ENCODE measurements at places on chromosomes 5 and 9.

GRCh38 chr9:1096155-1096964 lies 46.2 kb downstream of the DMRT2 start:
- no peak for DNase-seq

- DNase-seq: no peak
These were observed 316.1 kb downstream of the IRX1 start for GRCh38 chr5:3911773-3912172.

DNA sequence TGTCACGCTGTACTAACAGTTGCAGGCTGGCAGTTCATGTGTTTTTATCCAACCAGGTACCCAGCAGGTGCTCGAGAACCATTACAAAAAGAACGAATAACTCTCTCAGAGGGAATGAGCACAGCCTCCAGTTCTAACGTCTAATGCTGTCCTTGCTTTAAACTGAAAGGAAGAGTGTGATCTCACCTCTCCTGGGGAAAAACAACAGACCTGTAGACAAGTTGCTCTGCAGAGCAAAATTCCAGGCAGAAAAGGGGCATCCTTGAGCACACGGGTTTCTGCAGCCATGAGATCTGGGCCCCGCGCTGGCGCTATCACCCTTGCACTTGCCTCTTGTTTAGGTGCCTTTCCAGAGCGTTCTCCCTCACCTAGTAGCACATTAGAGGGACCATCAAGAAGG lies 92.5 kb upstream of the DNAH5 start:
- no peak for DNase-seq

- no peak for DNase-seq
These were observed 58.7 kb downstream of the PRDM6 start for GRCh38 chr5:123147741-123148140.

- no peak for DNase-seq
These were observed 9.8 kb downstream of the IRX1 start for GRCh38 chr5:3605298-3606010.

- no peak for DNase-seq
These were observed 59.0 kb downstream of the MAP1B start for GRCh38 chr5:72166070-72166979.

- DNase-seq: no peak
These were observed 35.1 kb upstream of the ADRB2 start for GRCh38 chr5:148791334-148791667.

- DNase-seq: no peak
These were observed 4.1 kb upstream of the ZFYVE16 start for GRCh38 chr5:80403782-80404181.
